8988T (cell line): ENCODE measurements at places on chromosomes 6 and 20.

DNA sequence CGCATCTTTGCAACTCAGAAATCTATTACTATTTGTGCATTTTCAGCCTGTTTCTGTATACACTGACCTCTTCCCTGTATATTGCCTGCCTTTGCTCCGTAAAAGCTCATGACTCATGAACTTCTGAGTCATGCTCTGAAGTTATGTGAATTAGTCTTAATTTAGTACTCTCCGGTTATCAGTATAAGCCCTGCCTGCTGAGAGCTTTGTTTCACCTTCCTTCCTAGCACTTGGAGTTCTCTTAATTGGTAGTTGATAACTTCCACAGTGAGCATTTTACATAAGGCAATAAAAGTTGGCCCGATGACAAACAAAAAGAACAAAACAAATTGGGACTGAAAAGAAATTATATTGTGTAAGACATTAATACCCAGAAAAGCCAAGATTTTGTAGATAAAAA, 231.4 kb downstream of the GJA1 start:
- no peak for DNase-seq

DNA sequence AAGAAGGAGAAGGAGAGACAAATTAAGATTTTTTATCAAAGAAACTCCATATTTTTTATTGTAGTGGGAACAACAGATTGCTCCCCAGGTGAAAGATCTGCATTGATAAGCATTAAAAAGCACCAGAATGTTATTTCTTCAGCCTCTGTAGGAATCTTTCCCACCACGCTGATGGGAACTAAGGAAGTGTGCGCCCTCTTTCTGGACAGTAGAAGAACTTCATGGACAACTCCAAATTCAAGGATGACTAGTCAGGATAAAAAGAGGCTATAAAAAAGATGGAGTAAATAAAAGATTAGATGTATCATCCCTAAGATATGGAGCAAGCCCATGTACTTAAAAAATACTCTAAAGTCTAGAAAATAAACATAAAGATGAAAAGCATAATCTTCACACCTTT, 45.8 kb upstream of the PAK5 start:
- DNase-seq, result no peak

DNA sequence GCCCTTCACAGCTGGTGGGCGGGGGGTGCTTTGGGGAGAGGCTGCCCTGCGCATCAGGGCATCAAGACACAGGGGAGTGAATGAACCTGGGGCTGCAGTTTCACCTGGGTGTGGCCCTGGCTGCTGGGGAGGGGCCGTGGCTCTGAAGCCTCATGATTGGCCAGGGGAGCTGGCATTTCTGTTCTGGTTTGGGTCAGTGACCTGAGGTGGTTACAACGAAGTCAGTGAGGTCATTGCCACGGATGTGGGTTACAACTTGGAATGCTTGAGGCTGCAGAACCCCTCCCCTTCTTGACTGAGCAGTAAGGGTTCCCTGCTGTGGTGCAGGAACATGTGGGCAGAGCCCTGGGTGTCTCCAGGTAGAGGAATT, 3.0 kb downstream of the TCEA2 start:
- DNase-seq, result no peak

DNA sequence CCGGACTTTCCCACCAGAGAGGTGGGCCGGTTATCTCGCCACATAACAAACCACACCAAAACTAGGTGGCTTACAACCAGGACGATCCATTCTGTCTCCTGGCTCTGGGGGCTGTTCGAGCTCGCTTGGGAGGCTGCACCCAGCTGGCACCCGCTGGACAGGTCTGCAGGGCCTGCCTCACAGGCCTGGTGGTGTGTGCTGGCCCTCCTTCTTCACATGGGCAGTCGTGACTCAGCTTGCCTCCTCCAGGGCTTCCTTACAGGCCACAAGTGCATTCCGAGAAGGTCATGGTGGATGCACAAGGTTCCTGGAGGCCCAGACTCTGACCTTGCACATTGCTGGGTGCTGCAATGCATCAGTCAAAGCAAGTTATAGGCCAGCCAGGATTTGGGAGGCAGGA, 34.2 kb downstream of the FOXF2 start:
- DNase-seq, result no peak

DNA sequence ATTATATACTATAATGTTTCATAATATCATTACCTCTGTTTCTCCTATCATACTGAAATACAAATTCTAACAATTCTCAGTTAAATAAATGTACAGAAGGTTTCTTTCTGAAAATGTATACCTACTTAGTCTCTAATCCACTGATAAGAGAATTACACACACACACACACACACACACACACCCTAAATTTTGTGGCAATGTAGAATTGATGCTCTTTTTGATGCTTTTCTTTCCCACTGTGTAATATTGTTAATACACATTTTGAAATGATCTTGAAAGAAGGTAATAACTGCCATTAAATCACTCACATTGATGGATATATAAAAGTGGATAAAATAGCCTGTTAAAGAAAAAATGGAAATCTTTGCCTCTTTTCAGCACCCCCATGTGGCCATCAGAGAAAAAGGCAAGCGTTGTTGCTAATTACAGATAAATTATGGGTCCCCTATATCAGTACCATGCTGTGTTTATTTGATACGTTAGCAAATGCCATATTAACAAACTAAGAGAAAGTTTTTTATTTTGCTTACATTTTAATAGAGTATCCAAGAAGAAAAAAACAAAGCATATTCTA, 76.6 kb upstream of the VGLL2 start:
- no peak for DNase-seq

GRCh38 chr6:30767158-30767943, 23.0 kb upstream of the IER3 start:
- no peak for DNase-seq

DNA sequence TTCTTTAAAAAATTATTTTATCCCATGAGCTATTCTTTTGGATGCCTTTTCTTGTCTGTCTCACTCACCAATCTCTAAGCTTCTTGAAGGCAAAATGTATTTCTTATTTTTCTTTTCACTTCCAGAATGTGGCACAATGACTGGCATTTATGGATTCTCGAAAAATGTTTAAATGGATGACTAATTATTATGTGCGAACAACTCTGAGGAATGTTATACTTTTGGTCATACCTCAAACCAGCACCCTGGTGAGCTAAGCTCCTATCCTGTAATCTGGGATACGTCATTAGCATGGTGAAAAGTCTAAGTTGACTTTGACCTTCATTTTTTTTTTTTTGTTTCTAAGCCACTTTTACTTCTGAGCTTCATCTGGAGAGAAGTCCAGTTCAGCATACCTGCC, 214.0 kb upstream of the CEP162 start:
- DNase-seq, result no peak

- no peak for DNase-seq
Measured at GRCh38 chr6:116084284-116084683, 16.4 kb upstream of the NT5DC1 start.

DNA sequence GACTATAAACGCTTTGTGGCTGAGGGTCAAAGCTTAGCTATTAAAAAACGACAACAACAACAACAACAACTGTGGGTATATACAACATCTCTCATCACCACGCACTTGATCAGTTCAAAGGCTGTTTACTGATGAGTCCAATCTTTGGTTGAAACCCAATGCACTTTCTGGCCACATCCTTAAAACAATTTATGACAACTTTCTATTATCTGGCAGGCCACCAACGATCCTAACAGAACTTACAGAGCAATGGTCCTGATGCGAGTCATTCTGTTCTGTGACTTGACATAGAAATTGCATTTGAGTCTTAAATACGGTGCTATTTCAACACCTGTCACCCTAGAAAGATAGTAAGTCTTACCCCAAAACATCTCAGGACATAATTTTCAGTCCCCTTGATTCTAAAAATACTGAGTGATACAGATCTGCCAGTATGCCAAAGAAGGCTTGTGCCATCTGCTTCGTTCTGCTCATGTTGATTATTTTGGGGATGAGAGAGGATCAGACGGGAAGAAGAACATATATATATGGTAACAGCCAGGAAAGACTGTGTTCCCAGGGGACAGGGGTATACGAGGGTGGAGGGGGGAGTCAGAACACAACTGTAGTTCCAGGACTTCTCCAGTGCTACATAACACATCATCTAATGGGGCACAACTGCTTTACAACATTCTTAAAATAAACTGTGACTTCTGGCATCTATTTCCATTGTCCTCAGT, 55.8 kb downstream of the PLAGL1 start:
- no peak for DNase-seq

GRCh38 chr6:85674604-85675003, 31.9 kb upstream of the SYNCRIP start:
- DNase-seq, result no peak

DNA sequence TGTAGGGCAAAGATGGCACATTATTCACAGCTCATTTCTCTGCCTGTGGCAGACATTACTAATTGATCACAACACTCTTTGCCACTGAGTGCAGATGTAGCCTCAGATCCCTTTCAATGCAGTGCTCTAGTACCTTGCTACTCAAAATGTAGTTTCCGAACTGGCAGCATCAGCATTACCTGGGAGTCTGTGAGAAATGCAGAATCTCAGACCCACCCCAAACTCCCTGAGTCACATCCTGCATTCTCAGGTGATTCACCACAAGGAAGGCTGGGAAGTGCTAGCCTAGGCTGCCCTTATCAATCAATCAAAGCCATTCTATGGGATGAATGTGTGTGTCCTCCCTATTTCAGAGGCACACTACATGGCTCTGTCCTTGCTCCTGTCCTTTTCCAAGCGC, 58.5 kb downstream of the PCNA start:
- DNase-seq, result no peak

DNA sequence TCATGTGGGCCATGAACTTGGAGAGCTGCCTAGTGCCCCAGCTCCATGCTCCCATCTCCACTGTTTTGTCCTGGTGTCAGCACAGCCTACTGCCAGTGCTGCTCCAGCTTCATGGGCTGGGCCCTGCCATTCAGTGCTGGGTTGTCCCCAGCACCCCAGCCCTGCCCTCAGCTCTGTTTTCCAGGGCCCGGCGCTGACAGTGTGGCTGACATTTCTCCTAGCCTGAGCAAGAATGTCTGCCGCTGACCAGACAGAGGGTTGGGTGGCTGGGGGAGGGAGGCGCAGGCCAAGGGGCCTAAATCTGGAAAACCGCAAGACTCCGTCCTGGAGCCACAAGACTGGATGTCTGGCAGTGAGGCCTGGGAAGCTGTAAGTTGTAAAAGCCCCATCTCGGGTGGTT, 78.9 kb downstream of the DHX35 start:
- no peak for DNase-seq

DNA sequence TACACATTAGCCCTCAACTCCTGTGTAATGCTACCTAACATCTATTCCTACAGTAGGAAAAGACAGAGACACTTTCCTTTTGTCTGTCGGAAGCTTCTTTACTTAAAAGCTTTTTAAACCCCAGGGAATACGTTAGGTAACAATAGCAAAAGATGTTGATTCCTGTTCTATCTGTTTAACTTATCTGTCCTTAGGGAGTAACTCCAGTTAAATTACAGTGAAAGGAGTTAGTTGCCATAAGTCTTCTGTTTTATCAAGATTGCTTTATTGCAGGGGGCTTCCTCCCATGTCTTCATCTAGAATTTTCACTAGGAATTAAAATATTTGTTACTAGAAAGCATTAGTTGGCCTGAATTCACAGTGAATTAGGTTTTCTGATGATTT, 26.2 kb downstream of the TOP1 start:
- no peak for DNase-seq

DNA sequence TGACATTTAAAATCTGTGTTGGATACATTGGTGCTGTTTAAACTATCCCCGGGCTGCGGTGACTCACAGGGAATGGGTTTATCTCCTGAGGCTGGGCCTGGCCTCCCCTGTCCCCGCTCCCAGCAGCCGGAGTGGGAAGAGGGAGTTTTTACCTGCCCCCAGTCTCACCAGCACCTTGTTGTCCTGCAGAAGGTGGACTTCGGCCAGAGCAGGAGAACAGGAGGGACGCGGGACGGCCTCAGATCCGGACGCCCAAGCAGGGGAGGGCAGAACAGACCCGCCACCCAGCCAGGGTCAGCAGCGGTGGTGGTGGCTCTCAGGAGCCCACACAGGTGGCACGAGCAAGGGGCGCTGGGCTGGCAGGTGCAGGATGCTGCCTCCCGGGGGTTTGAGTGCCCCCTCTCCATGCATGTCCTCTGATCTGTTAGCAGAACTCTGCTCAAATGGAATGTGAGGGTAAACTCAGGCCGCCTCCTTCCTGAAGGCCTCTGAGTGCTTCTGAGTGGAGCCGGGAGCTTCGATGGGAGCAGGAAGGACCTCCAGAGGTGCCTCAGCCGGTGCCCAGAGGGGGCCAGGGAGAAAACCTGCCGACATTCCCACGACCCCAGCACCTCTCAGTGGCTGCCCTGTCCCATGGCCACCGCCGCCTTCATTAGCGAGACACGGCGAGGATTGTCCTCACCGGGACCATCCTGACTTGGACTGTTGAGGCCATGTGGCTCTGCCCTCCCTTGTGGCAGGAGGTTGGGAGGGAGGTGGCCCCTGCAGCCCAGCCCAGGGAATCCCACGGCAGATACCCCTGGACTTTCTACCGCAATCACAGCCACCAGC, 43.4 kb upstream of the MRGBP start:
- DNase-seq, result peak; percentile 11

GRCh38 chr6:11542863-11543262, 5.3 kb downstream of the TMEM170B start:
- DNase-seq, result no peak

- DNase-seq, result peak; percentile 37
Measured at GRCh38 chr6:46719099-46719498, 16.1 kb downstream of the PLA2G7 start.

DNA sequence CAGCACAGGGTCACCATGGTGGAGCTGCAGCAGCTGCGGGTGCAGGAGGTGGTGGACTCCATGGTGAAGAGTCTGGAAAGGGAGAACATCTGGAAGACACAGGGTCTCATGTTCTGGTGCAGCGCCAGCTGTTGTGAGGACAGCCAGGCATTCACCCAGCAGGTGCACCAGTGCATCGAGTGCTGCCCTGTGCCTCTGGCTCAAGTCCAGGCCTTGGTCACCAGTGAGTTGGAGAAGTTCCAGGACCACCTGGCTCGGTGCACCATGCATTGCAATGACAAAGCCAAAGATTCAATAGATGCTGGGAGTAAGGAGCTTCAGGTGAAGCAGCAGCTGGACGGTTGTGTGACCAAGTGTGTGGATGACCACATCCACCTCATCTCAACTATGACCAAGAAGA, 22.9 kb upstream of the RIPK1 start:
- no peak for DNase-seq

GRCh38 chr6:144898741-144899140, 613.6 kb downstream of the UTRN start:
- DNase-seq, result no peak

DNA sequence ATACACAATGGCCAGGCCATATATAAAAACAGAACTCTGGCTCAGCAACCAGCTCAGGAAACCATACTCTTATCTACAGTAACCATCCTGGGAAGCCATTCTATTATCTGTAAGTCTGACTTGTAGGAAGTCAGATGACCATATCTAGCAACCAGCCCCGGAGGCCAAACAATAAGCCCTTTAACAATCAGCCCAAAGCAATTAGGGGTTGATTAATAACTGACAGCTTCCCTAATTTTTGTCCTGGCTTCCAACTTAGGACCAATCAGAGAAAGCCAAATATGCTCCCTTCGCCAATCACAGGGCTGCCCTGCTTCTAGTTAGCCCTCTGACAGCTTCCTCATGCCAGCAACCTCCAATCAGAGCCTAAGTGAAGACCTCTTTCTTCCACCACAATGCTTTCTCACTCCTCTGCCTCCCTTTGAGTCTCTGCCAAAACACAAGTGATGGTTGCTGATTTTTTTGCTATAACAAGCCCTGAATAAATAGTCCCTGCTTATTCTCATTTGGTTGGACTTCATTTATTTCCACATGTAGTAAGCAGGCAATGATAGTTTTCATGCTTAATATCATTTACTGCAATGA, 37.8 kb upstream of the STXBP5 start:
- DNase-seq, result no peak
